ENCODE measurements at places on chromosomes 1 and 21.

DNA sequence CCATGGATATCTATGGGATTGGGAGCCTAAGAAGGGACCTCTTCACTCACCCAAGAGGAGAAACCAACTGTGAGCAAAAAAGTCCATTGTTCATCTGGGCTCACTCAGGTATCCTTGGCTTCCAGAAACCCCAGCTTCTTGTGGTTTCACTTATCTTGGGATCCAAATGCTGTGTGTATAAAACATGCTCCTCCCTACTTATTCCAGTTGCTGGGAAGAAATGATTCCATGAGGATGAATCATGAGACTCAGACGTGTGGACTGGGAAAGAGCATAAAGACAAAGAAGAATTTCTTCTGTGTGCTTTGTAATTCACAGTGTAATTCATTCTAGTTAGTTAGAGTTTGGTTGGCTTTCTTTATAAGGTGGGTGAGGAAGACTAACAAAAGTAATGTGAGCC is 283.7 kb downstream of the ZNF648 start:
- DNase-seq, result no peak

GRCh38 chr1:197247465-197247864 is 20.6 kb upstream of the CRB1 start:
- DNase-seq, result no peak

GRCh38 chr1:116357487-116357886 is 15.6 kb upstream of the ATP1A1 start:
- no peak for DNase-seq

GRCh38 chr1:84689514-84690396 is 506 bp downstream of the SSX2IP start:
- DNase-seq, result no peak

DNA sequence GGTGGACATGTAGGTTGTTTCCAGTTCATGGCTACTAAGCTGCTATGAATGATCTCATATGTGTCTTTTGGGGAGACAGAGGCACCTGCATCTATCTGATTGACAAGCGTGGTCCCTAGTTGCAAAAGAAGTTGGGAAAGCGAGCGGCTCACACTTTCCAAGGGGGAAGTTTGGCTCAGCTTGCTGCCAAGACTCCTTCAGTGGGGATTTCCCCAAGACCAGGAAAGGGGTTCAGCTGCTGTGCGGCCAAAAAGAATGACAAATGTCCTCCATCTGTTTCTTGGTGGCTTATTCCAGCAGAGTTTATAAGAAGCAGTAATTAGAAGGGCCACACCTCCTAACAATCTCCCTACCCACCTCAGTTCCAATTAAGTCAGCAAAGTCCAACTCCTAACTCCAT is 128.5 kb upstream of the GALNT2 start:
- DNase-seq, result no peak

GRCh38 chr1:108320849-108321248 is 77.0 kb upstream of the NBPF4 start:
- DNase-seq, result no peak

GRCh38 chr1:234874291-234875288 is 254.0 kb downstream of the TOMM20 start:
- no peak for DNase-seq

DNA sequence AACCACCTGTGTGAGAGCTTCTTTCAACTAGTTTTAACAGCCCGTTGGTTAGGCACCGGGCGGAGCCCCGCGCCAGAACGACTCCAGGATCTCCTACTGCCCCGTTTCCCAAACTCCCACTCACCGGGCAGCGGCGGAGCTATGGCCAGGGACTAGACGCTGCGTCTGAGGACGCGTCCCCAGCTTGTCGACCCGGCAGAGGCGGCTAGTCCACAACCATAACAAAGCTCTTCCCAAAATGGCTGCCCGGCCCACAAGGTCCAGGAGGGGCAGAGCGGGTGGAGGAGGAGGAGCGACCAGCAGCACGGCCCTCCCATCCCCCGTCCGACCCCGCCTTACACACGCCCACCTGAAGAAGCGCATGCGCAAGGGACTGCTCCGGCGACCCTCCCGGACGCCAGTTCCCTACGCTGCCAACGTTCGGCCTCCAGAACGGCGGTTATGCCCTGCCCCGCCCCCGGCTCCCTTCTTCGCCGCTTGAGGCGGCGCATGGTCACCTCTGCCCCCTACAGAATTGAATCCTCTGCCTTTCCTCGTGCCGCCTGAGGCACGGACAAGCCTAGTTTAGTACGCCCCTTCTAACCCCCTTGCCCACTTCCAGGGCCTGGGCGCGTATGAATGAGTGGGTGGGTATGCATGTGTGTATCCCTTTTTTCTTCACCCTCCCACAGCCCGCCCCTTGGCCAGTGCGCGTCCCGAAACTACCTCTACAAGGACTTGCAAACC is at the start of gene GPBP1L1:
Gene GPBP1L1 (minus strand): TSS at position 246 of the 726 bp plus-strand sequence. CDS start 27,446 bp downstream, outside the sequence.
- DNase-seq, result peak; percentile 97

GRCh38 chr1:7117399-7118281 is 332.4 kb downstream of the CAMTA1 start:
- no peak for DNase-seq

GRCh38 chr1:99634971-99635624 is 10.8 kb upstream of the PALMD start:
- DNase-seq, result no peak

All from stimulated activated CD4-positive, alpha-beta T cell treated with anti-CD3 and anti-CD28 coated beads, TNF-alpha, amount 100 ng/mL, for 4 hours (primary cell).